ENCODE measurements at places on chromosomes 5 and 9.

- DNase-seq = no peak
Measured at GRCh38 chr5:133113331-133114061, 61.7 kb downstream of the HSPA4 start.

DNA sequence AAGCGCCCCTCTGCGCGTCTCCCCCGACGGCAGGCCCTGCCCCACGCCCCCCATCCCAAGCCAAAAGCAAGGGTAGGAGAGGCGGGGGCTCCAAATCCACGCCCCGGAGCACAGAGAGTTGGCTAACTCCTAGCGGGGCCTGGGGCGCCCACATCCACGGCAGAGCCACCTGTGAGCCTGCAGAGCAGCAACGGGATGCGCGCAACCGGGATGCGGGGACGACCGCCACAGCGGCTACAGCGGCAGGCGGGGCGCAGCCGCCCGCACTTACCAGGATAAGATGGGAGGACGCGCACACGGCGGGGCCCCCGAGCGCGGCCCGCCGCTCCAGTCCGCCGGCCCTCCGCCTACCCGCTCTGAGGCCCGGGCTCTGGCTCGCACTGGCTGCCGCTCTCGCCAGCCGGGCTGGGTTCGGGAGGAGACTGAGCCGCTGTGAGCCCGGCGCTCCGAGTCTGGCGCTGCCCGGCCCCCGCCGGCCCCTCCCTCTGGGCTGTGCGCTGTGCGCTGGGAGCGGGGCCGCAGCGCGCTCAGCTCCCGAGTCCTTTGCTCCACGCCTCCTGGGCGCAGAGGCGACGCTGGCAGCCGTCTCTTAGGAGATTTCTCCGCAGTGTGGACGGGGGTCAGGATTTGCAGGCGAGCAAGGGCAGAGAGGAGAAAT lies at the start of gene SLC24A2:
TSS of gene SLC24A2 (minus strand) at position 424 of the 658 bp plus-strand sequence.
- DNase-seq = no peak

- no peak for DNase-seq
Measured at GRCh38 chr5:112960315-112960714, 16.3 kb upstream of the DCP2 start.

DNA sequence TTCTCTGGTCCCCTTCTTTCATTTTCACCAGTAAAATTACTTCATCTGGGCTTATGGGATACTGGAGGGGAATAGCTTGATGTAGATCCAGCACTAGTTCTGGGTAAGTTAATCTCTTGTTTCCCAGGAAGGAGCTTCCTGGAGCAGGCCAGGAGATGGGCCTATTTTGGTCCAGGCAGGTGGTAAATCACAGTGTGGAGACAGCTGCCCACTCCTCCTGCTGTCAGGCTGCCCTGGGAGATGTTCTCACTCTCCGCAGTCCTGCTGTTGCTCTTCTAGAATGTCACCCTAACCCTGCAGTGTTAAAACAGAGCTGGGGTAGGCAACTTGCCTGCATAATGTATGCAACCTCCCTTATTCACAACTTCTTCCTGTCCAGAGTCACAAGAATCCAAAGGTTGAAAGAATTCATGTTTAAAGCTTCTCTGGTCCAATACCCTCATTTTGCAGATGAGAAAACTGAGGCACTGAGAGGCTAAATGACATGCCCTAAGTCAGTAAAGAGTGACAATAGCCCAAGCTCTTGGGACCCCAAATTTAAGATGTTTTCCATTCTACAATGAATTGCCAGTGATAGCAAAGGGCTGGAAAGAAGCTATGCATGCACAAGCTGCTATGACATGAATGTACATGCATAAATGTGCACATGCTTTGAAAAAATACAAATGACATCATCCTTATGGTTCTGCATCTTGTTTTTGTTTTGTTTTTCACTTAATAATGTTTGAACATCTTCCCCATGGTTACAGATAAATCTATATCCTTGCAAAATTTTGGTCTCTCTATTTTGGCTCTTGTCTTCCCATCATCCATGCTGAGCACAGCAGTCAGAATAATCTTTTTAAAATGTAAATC lies 71.8 kb upstream of the ADRA1B start:
- no peak for DNase-seq

DNA sequence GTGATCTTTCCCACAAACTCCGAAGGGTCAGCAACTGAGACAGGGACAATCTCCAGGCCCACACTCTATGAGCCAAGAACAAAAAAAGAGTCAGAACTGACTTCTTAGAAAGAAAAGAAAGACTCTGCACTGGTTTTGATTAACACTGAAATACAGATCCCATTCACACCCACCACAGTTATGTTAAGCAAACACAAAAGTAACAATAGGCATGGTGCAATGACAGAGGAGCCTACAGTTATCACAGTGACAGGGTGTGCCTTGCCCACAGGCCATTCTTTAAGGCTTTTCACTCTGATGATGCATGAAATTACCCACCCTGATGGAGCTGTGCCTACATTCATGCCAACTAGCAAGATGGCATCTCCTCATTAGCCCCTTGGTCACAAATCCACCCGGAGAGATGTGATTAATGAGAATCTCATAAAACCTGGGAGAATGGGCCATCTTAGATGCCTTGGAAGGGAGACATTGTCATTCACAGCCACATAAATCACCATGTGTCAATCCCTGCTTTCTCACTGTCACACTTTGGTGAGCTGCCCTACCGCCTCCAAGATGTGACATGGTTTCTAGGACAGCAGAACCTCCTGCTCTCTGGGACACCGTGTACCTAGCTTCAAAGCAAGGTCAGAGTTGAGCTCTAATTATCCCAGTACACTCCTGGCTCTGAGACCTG lies 27.6 kb upstream of the FSTL4 start:
- DNase-seq = no peak
